ENCODE measurements at places on chromosomes 11 and 22. TPM values are rescaled to one million over a fixed set of nuclear protein-coding genes. Genes with fewer than 3 reads are reported as not detected.
A peak's percentile ranks its signal among the peaks of the same experiment; 100 is the strongest.

- DNase-seq = no peak
Observed at GRCh38 chr11:73856031-73856567, 20.5 kb downstream of the COA4 start.

DNA sequence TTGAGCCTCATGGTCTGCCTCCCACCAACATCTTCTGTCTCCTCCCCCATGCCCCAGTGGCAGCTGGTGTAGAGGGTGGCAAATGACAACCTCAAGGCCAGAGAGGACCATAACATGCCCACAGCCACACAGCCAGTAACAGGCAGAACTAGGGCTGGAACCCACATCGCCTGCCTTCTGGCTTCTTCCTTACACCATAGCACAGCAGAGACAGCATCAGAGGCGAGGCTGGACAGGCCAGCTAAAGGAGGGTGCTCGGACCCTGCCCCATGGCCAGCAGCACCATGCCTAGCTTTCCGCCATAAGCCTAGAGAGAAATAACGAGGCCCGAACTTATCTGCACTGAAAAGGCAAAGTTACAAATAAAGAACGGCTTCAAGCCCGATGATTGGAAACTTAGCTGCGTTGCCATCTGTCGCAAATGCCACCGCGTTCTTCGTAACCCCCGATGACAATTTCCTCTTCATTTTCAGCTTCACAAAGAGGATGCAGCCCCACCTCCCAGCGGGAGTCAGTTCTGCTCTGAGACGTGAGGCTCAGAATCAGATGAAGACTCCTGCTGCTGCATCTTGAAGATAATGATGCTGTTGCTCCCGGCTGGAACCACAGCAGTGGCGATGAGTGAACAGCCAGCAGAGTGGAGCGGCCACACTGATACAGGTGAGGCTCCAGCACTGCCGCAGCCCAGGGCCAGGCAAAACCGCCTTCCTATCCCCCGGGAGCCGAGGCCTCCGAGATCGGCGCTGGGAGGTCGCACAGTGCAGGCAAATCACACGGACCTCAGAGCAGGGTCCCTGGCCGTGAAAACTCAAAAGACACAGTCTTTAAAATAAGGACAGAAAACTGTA lies 73.8 kb upstream of the RTL6 start:
- peak; percentile 41 for DNase-seq

DNA sequence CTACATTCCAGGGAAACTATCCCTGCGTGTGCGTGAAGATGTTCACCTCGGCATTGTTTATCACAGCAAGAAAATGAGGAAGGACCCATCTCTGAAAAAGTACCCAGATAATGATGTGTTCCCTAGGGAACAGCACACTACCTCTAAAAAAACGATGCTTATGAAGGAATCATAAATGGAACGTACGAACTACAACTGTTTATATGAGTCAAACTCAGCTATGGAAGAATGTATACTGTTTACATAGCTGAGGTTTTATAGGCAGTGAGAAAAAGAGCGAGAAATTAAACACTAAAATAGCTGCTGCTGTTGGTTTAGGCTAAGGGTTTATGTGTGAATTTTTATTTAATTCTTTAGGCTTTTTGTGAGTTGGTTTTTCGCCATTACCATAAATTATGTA lies 48.9 kb downstream of the APOL1 start:
- DNase-seq = no peak

DNA sequence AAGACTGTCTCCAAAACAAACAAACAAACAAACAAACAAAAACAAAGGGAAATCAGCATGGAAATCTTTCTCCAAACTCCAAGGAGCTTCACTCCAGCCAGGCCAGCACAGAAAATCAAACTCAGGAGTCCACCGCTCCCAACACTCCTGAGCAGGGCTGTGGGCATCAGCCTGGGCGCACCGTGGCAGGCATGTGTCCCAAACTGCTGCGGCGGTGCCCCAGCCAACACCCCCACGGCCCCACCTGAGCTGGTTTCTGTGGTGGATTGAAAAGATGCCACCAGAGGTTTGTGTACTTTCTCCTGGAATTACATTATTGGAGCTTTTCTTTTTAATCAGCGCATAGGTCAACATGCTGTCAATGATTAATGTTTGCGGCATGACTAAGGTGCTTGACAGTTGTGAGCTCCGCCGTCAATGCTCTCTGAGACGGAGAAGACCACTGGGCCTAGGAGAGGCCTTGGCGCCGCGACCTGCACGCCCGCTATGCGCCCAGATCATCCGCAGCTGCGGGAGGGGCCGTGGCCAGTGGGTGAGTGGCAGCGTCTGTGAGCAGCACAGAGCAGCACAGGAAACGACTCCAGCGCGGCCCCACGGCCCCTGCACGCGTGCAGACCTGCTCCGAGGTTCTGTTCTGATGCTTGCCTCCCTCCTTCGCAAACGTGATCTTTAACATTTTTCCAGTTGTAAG lies 18.1 kb downstream of the DRD4 start:
- DNase-seq = no peak

DNA sequence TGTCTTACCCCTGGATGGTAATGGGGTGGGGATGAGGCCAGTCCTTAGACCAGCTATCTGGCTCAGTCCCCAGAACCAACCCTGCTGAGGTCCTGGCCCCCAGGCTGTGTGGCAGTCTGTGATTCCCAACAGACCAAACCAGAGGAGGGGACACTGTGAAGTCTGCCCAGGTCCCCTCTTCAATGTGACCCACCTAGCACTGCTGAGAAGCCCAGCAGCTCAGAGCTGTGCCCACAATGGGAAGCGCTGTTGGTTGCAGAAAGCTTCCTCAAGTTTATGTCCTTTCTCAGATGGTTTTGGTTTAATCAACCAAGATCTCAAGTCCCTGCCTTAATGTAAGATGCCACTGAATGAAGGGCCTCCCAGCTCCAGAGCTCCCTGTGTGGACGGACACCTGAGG lies 114.7 kb upstream of the IGLL5 start:
- no peak for DNase-seq

DNA sequence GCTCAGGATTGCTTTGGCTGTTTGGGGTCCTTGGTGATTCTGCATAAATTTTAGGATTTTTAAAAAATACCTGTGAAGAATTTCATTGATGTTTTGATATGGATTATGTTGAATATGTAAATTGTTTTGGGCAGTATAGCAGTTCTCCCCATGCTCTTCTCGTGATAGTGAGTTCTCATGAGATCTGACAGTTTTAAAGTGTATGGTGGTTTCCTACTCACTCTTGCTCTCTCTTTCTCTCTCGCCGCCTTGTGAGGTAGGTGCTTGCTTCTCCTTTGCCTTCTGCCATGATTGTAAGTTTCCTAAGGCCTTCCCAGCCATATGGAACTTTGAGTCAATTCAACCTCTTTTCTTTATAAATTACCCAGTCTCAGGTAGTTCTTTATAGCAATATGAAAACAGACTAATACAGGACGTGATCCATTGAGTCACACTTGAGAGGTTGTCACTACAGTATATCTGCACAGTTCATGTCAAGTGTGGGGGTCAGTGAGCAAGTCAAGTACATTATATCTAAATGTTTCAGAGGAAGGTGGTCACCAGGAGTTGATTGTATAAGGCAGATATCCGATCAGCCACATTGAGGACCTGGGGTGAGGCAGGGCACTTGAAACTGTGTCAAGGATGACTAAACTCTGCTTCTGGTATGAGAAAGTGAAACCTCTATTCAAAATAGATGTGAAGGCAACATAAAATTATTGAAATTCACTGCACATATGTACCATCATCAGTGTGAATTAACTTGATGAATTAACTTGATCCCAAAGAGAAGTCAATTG lies 70.7 kb upstream of the CCDC179 start:
- no peak for DNase-seq

DNA sequence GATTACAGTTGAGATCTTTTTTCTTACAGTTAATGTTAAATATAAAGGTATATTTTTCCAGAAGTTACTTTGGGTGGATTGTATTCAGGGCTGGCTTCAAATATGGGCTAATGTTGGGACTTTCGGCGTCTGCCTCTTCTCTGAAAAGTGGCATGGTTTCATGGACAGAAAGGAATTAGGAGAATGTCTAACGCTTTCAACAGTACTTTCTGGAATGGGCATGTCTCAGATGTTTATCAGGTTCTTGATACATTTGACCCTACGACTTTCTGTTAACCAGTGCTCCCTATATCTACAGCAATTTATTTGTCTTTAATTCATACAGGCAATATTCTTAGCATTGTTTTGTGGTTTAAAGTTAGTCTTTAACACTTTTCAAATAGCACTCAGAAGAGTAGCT lies 33.7 kb downstream of the ZC3H12C start:
- DNase-seq = no peak

DNA sequence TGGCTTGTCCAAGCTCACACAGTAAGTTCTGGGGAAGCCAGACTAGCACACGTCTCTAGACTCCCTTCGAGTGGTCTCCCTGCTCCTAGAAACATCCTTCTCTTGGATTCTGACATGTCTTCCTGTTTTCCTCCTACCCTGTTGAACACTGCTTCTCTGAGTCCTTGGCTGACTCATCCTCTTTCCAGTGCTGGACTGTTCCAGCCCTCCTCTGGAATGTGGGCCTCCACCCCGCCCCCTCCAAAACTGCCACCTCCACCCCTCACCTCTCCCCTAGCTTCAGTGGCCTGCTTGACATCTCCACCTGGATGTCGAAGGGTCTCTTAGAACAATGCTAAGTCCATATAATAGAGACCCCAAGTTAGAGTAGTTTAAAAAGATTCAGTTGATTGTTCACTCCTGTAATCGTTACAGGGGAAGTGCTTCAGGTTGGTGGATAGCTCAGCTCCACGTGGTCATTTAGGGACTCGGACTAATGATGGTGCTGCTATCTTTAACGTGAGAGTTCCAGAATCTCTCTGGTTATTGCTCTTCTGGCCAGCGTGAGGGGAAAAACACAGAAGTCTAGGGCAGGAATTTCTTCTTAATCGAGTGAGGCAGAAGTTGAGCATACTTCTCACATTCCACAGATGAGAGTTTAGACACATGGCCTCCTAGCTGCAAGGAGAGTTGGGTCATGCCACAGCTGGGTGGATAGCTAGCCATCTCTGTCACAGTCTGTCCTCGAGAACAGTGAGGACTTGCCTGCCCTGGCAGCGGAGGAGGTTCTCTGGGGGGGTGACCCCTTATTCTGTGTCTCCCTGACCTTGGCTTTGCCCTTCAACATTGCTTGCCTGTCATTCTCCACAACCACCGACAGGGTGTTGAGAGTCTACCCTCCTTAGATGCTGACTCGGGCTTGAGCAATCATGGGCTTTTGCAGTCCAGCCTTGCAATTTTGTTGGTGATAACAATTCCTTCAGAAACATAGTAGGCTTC lies 4.7 kb upstream of the C11orf96 start:
- DNase-seq = no peak

GRCh38 chr22:28780296-28780695 lies 7.8 kb downstream of the CCDC117 start:
- DNase-seq = no peak

DNA sequence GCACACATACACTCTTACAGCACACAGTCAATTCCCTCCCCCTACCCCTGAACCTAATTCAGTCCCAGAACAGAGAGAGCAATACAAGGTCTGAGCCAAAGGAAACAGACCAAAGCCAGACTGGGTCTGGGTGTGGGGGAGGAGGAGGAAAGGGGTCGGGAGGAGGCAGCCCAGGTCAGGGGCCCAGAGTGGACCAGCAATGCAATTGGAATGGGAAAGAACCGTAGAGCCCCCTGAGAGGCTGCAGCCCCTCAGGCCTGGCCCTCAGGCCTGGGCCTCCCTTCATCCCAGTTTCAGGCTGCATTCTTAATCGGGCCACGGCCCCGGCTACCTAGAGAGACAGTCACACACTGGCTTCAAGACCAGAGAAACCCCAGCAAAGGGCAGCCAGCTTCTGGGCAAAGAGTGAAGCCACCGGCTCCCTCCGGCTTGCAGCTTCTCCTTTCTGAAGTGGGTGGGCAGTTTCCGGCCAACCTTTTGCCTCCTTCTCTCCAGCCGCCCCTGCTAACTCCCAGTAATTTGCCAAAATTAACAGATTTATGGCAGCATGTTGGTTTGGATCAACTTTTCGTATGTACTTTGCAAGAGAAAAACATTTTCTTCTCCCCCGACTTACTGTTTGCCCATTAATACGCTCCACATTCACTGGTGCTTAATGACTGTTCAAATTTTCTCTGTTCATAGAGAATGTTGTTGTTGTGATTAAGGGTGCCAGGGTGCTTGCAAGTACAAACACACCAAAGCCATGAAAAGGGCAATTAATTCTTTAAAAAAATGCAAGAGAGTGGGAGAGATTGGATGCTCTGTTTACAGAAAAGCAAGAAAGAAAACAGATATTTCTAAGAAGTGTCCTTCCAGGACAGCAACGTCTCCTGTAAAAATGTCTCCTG lies 488.3 kb downstream of the MN1 start:
- no peak for DNase-seq

DNA sequence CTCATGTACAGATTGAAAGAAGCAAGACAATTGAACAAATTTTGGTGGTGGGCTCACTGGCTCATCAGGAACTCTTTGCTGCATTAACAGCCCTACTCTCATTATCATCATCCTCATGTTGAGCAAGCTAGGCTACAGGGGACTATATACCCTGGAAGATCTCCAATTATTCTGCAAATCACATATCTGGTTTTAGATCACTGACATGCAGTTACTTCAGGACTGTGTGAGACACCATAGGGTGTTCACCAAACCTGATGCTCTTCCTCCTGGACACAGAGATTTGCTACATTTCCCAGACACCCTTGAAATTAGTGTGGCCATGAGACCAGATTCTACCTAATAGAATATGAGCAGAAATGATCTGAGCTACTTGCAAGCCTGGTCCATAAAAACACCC lies 23.0 kb upstream of the ME3 start:
- DNase-seq = no peak

GRCh38 chr11:76824083-76824939 lies 36.4 kb upstream of the ACER3 start:
- DNase-seq = no peak

DNA sequence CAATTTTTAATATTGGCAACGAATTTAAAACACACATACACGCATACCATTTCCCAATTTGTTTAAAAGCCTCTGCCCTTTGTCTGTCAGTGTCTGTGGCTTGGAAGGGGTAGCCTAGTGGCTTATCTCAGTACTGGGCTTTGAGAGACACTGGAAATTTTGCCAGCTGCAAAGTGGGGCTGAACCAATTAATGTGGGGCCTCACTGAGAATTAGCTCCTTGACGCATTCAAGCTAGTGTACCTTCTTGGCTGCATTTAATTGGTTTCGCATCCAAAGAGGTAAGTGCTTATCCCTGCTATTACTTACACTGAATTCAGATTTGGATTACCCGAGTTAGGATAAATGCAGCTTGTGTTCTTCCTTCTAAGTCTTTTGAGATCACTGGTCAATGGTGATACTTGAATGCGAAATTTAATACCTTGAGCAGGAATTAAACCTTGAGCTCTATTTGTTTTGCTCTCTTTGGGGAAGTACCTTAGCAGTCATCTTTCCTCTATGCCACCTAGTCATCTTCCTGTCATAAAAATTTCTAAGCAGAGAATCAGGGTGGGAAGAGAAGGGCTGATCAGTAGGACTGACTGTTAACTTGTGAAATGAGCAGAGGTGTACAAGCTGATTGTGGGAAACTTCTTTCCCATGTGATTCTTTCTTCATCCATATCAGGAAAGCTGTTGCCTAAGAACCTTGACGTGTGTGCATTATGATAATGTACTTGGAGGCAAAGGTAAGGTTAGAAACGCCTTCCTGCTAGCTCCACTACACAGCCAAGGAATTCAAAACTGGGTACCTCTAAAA lies 187.7 kb upstream of the E2F8 start:
- DNase-seq = no peak

GRCh38 chr11:67262731-67263675 lies 3.3 kb upstream of the GRK2 start:
- DNase-seq = peak; percentile 90

MYO7A gene
- total RNA-seq = 7.7 TPM

TRPM5 gene
- total RNA-seq = not detected

GLYAT gene
- total RNA-seq = not detected

DLG2 gene
- total RNA-seq = 11.3 TPM

GLYATL1B gene
- not detected for total RNA-seq

GALNT18 gene
- total RNA-seq = 34.9 TPM

FOLR3 gene
- total RNA-seq = not detected

PKDREJ gene
- total RNA-seq = 0.36 TPM
